ENCODE measurements at places on chromosomes 2 and 18. TPM values are rescaled to one million over a fixed set of nuclear protein-coding genes. Genes with fewer than 3 reads are reported as not detected.
A peak's percentile ranks its signal among the peaks of the same experiment; 100 is the strongest.

ONECUT2 gene
- total RNA-seq = 6.2 TPM

HOXD10 gene
- total RNA-seq = not detected

KHK gene
- total RNA-seq = 0.95 TPM

SP9 gene
- total RNA-seq = not detected

DNA sequence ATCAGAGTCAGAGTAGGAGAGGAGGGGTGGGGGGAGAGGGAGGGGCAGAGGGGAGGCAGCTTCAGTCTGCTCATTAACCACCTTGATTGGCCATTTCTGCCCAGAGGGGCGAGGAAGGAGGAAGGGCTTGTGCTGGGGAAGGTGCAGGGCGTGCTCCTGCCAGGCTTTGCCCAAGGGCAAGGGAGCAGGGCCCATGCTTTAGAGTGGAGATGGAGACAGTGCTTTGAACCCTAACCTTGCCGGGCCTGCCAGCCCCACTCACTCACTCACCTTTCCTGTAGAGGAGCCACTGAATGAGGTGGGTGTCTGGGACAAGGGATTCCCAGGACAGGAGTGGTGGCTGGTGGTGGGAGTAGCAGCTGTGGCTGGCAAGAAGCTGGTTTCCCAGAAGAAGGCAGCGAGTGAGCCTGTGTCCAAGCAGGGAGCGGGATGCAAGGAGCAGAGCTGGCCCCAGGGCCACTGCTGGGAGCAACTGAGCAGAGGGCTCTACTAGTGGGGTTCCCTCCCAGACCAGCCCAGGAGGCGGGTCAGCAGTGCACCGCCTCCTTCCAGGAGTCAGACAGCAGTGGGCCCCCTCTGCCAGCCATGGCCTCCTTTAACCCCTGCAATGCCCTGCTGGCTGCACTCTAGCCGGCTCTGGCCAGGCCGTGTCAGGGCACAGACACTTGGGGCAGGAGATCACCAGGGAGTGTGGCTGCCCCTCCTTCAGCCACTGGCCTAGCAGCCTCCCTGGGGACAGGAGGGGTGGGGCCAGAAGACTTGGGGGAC, 3.6 kb upstream of the RUFY4 start:
- H3K4me1 ChIP-seq = no peaks in the 10 kb centered on the region
- H3K27me3 ChIP-seq = peaks cover 21% of the 10 kb centered on the region

PDE11A gene
- 0.89 TPM for total RNA-seq

GRCh38 chr2:234111523-234111922, 61.0 kb downstream of the SPP2 start:
- H3K27me3 ChIP-seq = no peaks in the 10 kb centered on the region
- no peak overlapping the region for H3K27ac ChIP-seq
- DNase-seq = peak; percentile 41
- no peak overlapping the region for H3K4me3 ChIP-seq
- no peaks in the 10 kb centered on the region for H3K36me3 ChIP-seq

EML4 gene
- 71.9 TPM for total RNA-seq

- H3K4me3 ChIP-seq = no peak overlapping the region
- no peak for DNase-seq
- no peak overlapping the region for H3K27ac ChIP-seq
- no peaks in the 10 kb centered on the region for H3K36me3 ChIP-seq
Observed at GRCh38 chr2:169911119-169911518, 83.9 kb downstream of the UBR3 start.

DNA sequence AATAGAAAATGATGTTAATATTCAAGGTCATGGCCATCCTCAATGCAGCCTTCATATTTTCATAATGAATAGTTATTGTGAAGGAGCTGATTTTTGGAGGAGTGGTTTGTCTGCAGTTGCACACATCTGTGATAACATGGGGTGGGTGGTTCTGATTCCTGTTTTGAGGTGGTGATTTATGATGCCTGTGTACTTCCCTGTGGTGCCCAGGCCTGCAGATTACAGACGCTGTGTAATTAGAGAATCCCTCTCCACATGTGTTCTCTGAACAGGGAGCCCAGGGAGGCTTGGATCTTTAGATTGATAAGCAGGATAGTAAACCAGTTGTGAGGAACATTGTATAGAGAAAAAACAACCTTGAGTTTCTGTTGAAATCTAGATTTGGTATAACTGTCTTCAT, 117.5 kb downstream of the AGAP1 start:
- H3K27me3 ChIP-seq = no peaks in the 10 kb centered on the region
- no peak overlapping the region for H3K4me3 ChIP-seq

DNA sequence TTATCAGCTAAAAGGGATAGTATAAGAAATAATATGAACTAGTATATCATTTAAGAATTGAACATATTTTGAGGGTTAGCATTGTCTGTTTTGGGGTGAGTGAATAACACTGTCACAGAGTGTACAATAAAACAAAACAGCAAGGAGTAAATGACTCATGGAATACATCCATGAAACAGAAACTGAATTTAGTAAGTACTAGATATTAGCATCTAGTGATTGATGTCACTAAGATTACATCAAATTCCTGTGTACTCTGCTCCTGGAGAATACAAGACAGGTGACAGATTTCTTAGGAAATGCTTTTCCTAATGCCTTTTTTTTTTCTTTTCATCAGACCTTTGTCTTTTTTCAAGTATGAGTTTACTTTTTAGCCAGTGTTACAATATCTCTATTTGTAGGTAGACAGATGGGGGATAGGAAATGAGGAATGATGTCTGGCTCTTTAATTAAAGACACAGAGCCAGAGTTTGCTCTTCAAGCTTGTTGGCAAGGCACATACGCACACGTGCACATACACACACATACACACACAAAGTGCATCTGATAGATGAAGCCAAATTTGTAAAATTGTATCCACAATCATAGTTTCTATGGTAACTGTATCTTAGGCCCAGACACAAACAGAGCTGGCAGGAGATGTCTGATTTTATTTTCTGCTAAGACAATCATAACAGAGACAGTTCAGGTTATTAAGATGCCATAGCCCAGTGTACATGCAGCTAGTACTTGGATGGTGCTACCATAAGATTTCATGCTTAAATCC, 138.2 kb upstream of the NRP2 start:
- H3K4me1 ChIP-seq = no peaks in the 10 kb centered on the region
- no peak for DNase-seq
- H3K4me3 ChIP-seq = no peak overlapping the region

LBH gene
- 63.7 TPM for total RNA-seq

DNA sequence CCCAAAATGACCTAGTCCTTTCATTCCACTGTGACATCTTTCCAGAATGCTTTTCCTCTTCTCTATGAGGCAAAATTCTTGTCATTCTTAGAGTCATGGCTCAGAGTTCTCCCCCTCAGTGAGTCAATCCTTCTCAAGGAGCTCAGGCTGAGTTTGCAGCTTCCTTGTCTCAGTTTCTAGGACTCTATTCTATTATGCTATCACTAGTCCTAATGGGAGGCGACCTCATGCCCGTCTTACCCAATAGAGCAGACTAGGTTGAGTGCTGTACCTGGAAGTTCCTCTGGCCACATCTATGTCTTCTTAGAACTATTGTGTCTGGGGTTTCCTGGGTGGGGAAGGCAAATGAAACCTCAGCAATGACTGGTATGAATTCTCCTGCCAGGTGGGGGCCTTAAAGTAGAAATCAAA, 51.5 kb downstream of the HAUS1 start:
- peak overlapping the region; percentile 6 for H3K4me3 ChIP-seq
- H3K4me1 ChIP-seq = peaks cover 34% of the 10 kb centered on the region
- H3K27me3 ChIP-seq = no peaks in the 10 kb centered on the region
- peak overlapping the region; percentile 61 for H3K27ac ChIP-seq

RBKS gene
- 1.6 TPM for total RNA-seq

NT5C1B gene
- total RNA-seq = not detected

DNA sequence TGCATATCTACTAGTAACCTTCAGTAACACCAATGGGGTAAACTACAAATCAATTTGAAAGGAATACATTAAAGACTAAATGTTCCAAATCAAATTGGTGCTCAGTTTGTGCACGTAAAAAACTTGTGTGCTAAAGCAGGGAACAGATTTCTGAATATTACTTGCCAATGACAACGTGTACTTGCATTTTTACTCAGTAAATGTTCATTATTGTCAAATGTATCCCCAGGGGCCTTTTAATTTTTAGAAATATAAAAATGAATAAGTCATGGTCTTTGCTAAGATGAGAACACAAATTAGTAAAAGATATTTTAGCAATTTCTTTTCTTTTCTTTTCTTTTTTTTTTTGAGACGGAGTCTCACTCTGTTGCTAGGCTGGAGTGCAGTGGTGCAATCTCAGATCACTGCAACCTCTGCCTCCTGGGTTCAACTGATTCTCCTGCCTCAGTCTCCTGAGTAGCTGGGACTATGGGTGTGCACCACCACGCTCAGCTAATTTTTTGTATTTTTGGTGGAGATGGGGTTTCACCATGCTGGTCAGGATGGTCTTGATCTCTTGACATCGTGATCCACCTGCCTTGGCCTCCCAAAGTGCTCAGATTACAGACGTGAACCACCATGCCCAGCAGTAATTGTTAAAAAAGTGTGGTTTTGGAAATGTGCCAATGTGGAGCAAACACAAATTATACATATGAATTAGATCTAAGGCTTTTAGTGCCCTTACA, 52.6 kb downstream of the PMAIP1 start:
- H3K4me1 ChIP-seq = peaks cover 22% of the 10 kb centered on the region
- no peak for DNase-seq
- no peak overlapping the region for H3K4me3 ChIP-seq
- H3K36me3 ChIP-seq = no peaks in the 10 kb centered on the region
- H3K27me3 ChIP-seq = no peaks in the 10 kb centered on the region

GRCh38 chr2:100237163-100237562, 85.1 kb downstream of the LONRF2 start:
- H3K36me3 ChIP-seq = no peaks in the 10 kb centered on the region
- no peak overlapping the region for H3K27ac ChIP-seq
- no peaks in the 10 kb centered on the region for H3K27me3 ChIP-seq
- no peak for DNase-seq
